ENCODE measurements at places on chromosomes 2 and 18.

DNA sequence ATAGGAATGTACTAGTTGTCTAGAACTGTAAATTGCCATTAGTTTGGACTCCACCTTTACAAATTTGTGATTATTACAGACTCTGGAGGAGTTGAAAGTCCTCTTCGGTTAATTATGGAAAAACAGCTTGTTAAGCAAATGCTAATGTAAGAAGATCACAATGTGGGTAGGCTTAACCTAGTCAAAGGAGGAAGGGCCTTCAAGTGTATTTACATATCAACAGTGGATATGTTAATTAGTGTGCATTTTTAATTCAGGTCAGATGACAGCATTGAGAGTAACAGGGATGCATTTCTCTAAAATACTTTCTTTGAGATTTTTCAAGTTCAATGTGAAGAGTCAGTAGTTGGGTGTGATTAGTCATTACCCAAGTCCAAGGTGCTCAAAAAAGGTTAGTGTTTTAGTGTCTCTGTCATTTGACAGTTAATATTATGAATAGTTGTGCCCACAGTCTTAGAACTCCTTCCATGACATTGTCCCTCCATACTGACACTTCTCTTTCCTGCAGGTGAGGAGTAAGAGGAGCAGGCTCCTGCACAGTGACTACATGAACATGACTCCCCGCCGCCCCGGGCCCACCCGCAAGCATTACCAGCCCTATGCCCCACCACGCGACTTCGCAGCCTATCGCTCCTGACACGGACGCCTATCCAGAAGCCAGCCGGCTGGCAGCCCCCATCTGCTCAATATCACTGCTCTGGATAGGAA is 28.0 kb downstream of the CD28 start:
- DNase-seq: no peak

- DNase-seq: no peak
Observed at GRCh38 chr2:119711352-119711751, 32.4 kb downstream of the TMEM177 start.

- no peak for DNase-seq
Observed at GRCh38 chr2:186569897-186570296, 20.0 kb upstream of the ITGAV start.

DNA sequence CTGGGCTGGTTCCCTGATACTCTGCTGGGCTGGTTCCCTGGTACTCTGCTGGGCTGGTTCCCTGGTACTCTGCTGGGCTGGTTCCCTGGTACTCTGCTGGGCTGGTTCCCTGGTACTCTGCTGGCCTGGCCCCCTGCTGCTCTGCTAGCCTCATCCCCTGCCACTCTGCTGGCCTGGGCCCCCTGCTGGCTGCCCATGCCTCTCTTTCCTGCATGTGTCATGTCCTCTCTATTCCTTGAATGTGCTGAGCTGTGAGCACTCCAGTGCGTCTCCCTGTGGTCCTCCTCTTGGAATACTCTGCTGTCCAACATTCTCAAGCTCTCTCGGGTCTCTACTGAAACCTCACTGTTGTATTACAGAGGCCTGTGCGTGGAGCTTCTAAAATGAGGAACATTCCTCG is 216.3 kb downstream of the RNF144A start:
- DNase-seq: no peak

DNA sequence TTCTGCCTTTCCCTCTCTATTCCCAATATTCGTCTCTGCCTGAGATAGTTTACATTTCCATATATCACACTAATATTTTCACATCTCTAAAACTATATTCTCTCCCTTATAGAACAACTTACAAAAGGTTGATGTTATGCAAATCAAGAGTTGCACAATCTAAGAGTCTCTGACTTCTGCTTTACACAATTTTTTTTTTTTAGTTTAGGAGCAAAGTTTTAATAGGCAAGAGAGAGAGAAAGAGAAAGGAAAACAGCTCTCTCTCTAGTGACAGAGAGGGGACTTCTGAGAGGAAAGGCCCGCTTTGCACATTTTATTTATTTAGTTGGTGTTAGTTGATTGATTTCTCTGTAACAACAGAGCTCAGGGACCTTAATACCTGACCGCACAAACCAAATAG is 380.2 kb downstream of the TXNL1 start:
- DNase-seq: no peak

Measured in activated CD8-positive, alpha-beta memory T cell treated with anti-CD3 and anti-CD28 coated beads for 1 hour (primary cell).